Fibroblast of skin of left quadriceps (primary cell): ENCODE measurements at places on chromosomes 7 and 10.

DNA sequence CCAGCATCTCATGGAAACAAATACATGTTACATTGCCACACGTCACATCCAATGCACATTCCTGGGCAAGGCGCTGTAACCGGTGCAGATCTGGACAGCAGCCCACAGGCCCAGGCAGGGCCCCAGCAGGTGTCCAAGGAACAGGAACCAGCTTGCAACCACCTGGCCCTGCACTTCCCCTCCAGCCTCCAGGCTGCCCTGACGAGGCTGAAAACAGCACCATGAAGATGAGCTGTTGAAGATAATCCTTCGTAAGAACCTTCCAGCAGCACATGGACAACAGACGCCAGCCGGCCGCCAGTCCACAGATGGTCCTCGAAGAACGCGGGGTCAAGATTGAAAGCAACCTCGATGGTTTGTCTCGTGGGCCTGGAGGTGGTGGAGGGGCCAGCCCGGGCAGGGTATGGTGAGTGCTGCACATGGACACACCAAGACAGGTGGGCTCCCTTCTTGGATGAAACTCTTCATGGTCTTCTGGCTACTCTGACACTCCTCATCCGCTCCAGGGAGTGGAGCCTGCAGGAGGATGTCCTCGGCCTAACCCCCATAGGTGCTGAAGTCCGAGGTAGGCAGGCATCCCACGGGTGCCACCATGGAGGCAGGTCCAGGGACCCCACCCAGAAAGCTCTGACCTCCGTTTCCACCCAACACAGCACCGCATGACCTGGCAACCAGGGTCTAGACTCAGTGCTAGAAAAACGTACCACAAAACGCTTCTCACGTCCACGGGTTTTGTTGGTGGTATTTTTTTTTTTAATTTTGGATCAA, 22.9 kb downstream of the PDGFA start:
- no peak for DNase-seq

DNA sequence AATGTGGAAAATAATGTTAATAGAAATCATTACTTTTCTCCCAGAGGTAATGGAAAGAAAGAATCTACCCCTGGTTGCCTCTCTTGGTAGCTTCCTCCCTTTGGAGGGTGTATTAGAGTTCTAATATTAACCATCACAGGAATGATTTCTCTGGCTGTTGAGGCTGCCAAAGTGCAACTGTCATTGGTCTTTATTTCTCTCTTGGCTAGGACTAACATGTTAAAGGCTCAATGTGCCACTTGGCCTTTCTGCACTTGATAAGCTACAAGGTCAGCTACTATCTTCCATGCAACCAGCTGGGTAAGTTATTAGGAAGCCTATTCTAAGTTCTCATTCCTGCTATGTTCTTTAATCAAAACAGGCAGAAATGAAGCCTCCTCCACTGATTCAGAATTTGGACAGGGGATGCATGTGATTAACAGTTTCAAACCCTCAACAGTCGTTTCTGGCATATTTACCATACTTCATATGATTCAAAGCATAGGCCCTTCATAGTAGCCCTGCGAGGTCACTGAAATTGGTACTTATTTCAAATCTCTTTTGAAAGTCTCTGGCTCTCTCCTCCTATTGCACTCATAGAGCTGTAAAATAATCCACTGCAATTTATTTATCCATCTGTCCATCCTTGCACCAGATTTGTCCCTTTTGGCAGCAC, 645.0 kb downstream of the SORCS1 start:
- DNase-seq, result peak; percentile 28

DNA sequence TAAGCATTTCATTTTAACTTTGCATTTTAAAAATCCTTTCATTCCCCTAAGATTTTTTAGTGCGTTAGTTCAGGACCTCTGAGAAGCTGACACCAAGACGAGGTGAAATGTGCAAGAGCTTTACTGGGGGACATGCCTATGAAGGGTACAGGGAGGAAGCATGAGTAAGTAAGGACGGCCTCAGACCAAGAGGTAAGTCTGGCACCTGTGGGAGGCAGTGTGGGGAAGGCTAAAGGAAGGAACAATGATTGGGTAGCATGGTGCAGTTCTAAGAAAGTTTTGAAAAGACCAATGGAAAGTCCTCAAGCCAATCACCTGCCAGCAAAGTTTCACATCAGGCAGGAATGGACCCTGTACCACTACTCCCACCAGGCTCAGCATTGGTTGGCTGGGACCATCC, 369.2 kb downstream of the GFRA1 start:
- no peak for DNase-seq

- no peak for DNase-seq
Observed at GRCh38 chr7:3067606-3068380, 24.1 kb upstream of the CARD11 start.

DNA sequence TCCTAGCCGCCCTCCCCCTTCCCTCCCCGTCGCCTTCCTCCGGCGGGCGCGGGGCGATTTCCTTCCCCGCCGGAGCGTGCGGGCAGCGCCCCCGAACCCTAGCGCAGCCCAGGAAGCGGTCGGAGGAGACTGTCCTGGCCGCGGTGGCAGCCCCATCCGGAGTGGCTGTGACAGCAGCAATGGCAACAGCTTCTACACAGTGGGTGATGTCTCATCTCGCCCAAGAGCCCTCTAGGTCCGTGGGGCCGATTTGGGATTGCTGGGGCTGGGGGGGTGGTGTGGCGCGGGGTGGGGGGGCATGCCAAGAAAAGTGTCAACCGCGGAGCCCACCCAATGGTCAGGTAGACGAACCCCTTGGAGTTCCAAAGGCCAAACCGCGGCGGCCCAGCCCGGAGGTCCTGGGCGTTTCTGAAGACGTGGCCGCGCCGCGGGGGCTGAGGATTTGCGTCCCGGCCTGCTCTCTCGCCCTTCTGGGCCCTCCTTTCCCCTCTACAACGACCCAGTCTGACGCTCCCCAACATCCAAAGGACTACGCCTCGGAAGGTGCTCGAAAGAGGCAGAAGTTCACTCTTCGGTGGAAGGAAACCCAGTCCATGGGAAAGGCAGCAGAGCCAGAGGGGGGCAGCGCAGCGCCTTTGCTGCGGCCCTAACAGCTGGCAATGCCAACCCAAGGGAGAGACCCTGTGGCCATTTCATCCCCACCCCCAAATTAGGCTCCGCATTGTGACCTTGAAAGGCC, 603 bp upstream of the TWIST1 start:
- no peak for DNase-seq

- no peak for DNase-seq
Observed at GRCh38 chr7:16743236-16743635, 10.3 kb upstream of the TSPAN13 start.

- DNase-seq, result no peak
Observed at GRCh38 chr10:69321039-69321715, 42.9 kb downstream of the HK1 start.

DNA sequence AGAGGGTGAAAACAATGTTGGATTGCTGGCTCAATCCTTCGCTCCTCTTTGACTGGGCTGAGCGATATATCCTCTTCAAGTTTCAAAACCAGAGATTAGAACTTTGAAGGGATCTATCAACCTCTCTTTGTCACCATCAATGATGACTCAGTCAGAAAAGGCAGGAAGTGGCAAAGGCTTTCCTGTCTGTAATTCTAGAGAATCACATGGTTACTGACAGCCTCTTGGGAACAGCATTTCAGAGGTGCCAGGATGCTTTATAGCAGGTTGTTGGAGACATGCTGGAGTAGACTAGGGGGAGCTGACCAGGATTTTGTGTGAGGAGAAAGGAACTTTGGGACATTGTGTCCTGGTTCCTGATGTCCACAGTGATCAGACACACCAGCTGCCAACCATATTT, 81.3 kb downstream of the PRKCQ start:
- no peak for DNase-seq

GRCh38 chr10:1594372-1595241, 142.7 kb downstream of the ADARB2 start:
- DNase-seq, result no peak

DNA sequence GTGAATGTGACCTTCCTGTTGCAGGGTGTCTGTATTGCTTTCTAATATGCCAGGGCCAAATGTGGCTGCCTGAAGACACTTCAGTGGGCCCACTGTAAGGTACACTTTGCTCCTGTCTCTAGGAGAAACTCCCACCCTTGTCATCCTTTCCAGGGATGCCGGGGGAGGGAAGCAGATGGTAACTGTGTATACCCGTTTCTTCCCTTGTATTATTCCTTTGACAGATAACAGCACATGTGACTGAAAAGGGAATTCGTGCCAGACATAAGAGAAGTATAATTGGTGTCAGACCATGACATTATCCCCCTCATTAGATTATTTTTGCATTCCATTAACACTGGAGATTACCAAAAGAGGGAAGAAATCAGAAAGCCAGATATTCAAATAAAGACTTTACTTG, 317.7 kb downstream of the CAMK1D start:
- DNase-seq, result no peak

DNA sequence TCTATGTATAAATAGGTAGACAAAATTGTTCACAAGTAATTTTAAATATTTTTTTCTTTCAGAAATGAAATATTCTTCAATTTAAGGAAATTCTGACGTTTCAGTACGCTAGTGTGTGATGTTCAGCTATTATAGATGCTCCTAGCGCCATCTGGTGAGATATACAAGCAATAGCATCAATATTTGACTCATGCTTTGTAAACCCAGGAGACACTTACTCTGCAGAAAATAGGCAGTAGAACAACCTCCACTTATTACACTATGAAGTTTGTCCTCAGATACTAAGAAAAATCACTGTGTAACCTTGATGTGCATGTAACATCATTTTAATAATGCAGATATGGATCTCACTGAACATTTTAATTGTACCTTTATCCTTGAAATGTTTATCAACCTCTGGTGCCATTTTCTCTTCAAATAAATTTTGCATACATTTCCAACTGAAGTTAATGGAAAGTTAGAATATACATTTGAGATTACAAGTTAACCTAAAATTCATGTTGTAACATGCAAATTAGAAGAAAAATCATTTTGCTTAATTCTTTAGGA, 151.5 kb upstream of the FAM3C start:
- DNase-seq, result no peak

DNA sequence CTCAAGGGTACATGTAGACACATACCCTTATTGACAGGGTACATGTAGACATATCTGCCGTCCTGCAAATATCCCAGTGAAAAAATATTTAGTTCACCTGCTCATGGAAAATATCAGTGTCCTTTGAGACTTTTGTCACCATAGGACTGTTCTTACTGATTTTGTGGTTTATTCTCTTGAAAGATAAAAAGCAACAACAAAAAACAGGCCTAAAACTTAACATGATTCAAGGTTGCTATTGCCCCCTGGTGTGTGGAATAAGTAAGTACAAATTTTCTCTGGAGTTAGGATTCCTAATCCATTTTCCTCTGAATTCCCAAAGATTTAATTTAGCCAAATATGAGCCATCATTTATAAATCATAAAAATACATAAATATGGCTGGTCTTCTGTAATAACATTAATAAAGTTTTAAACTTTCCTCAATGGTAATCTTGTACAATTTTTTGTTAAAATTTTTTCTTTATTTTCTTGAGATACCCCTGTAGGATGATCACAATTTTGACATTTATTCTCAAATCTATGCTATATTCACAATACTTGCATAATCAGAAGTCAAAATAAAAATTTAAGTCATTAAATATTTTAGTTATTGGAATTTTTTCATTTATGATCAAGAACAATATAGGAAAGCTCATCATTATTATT, 741.4 kb upstream of the POT1 start:
- DNase-seq, result no peak
